ENCODE measurements at places on chromosomes 13 and 19.

- no peak for DNase-seq
Observed at GRCh38 chr13:111130116-111130508, 15.0 kb downstream of the ARHGEF7 start.

DNA sequence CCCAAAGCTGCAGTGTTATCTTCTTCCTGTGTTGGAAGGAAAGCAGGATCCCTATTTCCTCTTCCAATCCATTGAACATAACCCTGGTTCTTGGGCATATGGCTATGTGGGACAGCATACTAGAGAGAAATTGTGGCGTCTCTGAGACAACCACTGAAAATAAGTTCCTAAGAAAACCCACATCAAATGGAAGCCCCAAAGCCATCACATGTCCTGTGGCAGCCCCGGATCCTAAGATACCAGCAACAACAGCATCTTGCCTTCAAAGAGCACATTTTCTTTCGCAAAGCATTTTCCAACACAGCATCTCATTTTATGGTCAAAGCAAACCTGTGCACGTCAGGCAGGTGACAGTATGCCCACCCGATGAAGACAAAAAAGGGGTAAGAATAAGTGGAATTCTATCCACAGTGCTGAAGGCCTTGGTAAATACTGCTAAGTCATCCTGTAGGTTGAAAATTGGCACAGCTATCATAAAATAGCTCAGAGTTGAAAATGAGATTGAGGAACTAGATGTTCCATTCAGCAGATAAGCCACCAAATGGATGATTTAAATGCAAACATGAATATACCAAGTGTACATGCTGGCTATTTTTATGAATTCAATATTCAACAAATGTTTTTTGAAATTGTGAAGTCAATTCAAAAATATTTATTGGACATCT, 232.2 kb downstream of the DLEU7 start:
- no peak for DNase-seq

DNA sequence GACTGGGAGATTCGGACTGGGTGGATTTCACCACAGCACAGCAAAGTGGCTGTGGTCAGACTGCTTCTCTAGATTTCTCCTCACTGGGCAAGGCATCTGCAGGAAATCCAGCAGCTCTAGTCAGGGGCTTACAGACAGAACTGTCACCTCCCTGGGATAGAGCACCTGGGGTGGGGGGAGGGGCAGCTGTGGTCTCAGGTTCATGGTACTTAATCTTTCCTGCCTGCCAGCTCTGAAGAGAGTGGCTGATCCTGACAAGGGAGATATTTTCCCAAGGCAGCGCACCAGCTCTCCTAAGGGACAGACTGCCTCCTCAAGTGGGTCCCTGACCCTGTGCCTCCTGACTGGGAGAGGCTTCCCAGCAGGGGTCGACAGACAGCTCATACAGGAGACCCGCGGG, 212.8 kb upstream of the KLF12 start:
- no peak for DNase-seq

DNA sequence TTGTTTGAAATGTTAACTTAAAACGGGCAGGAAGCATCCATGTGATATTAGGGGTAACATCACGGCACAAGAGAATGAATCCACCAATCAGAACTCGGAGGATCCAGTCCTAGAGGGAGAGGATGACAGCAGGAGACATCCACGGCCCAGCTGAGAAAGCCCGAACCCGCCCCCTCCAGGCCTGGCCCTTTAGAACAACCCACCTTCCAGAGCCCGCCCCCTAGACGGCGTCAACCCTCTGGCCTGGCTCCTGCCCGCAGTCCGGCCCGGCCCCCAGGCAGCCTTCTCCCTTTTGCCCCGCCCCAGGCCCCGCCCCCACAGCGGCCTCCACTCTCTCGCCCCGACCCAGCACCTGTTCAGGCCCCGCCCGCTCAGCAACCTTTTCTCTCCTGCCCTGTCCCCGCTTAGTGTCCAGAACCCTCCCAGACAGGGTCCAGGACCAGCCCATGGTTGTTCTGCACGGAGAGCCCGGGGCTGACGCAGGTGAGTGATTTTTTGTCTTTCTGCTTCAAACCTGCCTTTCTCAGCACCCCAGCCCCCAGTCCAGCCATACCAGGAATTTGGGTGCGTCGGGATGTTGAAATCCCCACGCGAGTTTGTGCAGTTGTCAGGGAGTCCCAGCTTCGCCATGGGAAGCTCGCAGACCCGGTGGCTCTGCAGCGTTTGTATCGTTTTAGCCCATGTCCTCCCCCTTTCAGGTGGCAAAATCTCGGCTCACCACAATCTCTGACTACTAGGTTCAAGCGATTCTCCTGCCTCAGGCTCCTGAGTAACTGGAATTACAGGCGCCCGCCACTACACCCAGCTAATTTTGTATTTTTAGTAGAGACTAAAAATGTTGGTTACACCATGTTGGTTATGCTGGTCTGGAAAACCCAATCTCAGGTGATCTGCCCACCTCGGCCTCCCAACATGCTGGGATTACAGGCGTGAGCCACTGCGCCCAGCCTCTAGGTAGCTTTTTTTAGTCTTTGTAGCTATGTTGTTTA, 16.1 kb downstream of the ZNF816 start:
- DNase-seq: no peak

DNA sequence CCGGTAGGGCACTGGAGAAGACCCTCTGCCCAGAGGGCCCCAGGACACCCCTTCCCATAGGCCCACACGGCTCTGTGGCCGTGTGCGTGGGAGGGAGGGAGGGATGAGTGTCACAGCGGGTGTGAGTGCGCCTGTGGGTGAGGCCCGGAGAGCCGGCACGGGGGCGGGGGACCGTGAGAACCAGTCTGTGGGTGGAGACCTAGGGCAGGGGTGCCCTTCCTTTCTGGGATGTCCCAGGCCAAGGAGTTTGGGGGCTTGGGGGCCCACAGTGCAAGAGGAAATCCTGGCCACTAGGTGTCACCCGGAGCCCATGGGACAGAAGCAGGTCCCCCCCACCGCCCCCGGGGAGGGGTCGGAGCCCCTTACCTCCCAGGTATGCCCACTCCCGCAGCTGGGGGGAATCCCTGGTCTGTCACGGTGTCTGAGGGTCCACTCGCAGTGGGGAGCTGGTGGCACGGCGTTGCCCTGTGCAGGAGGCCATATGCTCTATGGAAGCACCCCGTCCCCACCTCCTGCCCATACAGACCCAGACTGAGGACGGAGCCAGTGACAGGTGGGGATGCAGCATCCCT, 16.0 kb upstream of the SLC7A10 start:
- peak; percentile 26 for DNase-seq

All from activated T-cell treated with anti-CD3 and anti-CD28 coated beads, Interleukin-2, amount 50 U/mL, for 4 hours (primary cell).